ENCODE measurements at places on chromosomes 1 and 21. TPM values are rescaled to one million over a fixed set of nuclear protein-coding genes. Genes with fewer than 3 reads are reported as not detected.
A peak's percentile ranks its signal among the peaks of the same experiment; 100 is the strongest.

DNA sequence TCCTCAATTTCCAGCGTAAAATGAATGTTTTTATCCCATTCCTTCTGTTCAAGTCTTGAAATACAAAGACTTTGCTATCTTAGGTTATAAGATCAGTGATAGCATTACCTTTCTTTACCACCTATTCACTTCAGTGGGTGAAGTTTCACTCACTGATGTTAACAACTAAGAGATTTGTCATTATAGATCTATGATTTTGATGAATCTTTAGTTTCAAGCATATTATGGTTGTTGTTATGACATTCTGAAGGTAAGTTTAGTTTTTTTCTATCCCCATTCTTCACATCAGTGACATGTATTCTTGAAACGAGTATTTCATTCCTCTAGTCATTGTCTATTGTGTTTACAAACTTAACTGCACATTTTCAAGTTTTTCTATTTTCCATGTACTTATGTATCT, 182.5 kb downstream of the ATP6V1G3 start:
- ATAC-seq = no peak

DNA sequence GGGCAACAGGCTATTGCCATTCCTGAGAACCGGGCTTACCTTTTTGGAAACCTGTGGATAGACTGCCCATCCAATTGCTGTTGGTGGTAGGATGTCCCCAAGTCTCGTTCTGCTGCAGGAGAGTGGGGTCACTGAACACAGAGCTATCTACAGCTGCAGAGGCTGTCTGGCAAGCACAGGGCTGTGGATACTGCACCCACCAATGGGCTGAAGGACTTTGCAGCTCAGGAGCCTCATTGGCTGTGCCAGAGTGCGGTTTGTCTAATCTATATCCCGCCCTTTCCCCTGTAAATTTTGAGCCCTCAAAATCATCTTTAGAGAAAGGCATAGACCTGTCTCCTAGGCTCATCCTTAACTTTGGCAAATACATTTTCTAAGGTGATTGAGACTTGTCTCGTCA, 15.3 kb downstream of the RNF187 start:
- no peak for ATAC-seq

DNA sequence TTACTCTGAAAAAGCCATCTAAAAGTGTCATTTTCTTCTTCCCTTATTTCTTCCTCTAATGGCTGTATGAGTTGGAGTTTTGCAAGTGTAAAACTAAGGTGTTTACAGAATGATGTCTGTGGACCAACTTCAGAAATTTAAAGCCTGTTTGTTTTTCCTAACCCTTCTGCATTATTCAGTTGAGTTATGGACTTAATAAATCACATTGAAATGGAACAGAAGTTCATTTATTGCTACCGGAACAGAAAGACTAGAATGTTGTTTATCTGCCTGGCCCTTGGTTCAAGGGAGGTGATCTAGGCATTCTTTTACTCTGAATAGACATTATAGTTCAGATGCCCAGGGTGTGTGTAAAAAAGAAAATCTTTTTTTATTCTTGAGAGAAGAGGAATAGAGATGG, 24.8 kb downstream of the SYT14 start:
- ATAC-seq = no peak

GRCh38 chr1:185559684-185560331, 174.4 kb upstream of the HMCN1 start:
- no peak for ATAC-seq

GRCh38 chr1:44219301-44219626, 6.0 kb downstream of the DMAP1 start:
- no peak for ATAC-seq

DNA sequence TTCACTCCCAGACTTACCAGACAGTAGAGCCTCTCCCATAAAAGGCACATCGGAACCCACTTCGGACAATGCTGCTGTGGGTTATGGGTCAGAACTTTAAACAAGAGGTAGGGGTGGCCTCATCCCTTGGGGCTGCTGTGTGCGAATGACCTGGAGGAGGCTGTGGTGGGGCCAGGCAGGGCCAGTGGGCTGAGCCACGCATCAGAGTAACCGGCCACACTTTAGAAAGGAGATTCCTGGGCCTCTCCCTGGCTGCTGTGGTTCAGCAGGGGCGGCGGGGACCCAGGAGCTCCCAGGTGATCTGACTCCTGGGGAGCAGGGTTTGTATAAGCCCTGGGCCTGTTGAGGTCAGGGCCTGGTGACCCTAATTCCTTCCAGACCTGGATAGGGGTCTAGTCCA, 110.2 kb upstream of the C1orf174 start:
- ATAC-seq = no peak

DNA sequence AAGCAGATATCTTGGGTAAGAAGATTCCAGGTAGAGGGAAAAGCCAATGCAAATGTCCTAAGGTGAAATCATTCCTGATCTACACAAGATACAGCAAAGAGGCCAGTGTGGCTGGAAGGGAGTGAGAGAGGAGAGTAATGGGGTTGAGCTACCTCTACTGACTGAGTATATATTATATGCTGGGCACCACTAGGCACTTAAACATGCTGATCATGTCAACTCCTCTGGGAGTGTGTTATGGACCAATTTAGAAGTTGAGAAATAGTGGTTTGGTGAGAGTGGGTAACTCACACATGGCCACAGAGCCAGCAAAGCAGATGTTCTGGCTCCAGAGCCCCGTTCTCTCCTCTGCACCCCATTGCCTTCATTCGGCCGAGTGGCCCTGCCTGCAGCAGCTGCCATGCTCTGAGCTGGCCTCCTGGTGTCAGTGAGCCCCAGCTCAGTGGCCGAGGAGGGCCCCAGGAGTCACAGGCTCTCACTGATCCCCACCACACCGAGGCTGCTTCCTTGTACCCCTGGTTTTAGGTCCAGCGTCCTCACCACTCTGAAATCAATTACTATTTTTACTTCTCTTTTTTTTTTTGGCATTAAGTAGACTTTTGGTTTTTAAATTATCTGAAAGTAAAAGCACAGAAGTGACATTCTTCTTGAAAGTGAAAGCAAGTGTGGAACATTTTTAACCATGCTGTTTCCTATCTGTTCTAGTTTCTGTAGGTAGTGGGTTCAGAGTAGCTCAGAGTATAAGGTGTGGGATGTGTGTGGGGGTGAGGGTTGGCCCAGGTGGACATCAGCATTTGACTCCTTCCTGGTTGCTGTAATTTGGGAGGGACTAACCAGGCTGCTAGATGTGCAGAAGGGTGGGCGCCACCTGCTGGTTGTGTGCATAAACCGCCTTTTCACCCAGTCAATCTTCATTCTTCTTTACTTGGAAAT, 45.8 kb upstream of the CRNN start:
- ATAC-seq = no peak

DNA sequence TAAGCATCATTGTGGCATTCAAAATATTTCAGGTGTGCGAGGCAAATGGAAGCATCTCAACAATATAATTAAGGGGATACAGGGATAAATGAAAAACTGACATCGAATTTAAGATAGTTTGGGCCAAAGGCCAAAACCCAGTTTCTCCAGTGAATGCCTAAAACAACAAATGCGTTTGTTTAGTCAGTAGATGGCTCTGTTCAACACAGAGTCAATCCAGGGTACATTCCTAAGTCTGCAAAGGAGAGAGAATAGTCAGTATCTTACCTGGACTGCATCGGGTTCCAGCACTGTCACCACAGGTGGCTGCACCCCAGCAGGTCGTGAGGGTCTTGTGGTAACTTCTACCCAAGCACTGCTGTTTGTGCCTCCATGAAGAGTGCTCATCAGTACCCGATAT, 321.1 kb downstream of the KCTD3 start:
- ATAC-seq = no peak

DNA sequence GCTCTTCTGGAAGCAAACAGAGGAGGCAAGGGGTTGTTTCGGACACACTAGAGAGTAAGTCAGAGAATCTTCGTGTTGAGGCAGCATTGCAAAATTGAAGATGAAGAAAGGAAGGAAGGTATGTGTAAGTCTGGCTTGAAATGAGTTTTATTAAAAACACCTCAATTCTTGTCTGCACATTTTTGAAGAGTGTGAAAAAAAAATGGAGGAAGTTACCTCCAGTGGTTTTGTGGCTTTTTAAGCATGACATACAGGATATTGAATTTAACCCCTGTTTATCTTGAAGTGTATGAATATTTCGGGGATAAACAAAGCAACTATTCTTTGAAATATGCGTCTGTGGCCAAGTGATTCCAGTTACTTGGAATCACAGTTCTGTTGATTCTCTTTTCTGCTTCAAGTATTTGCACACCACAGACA, 203.2 kb upstream of the SGIP1 start:
- ATAC-seq = no peak

DNA sequence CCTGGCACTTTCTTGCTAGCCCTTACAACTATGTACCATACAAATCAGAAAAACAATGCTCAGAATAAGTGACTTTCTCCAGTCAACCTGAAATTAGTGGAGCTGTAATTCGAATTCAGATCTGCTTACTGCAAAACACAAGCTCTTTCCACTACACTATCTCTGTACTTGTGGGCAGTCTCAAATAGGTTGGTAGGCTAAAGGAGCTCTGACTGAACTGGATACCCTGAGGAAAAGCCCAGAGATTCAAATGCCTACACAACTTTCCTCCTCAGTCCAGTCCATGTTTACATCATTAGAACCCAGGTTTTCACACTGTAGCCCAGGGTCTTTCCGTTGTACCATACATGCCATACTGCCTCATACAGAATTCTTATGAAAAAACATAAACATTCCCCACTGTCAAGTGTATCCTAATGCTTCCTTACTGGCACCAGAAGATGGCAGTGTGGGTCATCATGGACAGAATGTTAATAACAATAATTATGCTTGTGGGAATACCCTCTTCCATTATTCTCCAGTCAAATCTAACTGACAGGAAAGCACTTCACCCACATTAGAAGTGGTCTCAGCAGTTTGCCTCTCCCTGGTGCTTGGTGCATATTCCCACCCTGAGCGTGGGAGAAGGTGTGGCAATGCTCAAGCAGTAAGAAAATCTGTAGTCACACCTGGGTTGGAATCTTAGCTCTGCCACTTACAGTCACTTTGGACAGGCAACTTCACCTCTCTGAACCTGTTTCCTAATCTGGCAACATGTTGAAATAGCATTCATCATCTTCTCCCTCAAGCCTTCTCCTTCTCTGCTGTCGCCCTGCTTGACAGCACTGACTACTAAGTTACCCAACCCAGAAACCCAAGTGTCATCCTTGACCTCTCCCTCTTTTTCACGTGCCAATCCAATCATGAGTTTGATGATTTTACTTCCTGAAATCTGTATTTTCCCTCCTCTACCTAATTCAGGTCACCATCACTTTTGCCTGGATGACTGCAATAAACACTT, 14.4 kb upstream of the ZFYVE9 start:
- ATAC-seq = peak; percentile 91

DNA sequence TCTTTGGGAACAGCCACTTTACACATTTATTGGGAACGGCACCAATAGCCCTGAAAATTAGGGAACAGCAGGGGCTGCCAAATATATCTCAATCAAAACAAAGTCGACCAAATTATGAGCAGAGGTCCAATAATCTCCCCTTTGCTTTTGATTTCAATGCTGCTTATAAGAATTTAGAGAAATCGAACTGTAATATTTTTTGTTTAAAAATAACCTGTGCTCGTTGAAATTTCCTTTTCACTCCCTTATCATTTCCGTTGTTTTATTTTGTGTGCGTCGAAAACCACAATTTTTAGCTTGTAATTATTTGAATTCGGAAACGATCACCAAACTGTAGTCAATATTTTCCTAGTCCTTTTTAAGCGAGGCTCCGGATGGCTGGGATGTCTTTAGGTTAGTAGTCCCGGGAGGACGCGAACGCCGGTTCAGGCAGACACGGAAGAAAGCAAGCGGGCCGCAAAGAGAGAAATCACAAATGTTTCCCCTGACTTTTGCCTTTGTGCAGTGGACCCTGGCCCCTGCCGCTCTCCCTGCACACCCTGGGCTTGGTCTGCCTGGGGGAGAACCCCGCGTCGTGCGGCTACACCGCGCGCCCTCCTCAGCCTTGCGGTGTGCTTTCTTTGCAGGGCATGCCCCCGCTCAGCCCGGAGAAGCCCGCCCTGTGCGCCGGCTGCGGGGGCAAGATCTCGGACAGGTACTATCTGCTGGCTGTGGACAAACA, 2.3 kb downstream of the LHX9 start:
- ATAC-seq = no peak

GRCh38 chr1:245690946-245691541, 536.3 kb downstream of the KIF26B start:
- ATAC-seq = peak; percentile 53

- ATAC-seq = peak; percentile 25
Observed at GRCh38 chr1:205274041-205274691, 46.4 kb downstream of the TMCC2 start.

- ATAC-seq = no peak
Observed at GRCh38 chr1:232162001-232162400, 467.9 kb downstream of the SIPA1L2 start.

DNA sequence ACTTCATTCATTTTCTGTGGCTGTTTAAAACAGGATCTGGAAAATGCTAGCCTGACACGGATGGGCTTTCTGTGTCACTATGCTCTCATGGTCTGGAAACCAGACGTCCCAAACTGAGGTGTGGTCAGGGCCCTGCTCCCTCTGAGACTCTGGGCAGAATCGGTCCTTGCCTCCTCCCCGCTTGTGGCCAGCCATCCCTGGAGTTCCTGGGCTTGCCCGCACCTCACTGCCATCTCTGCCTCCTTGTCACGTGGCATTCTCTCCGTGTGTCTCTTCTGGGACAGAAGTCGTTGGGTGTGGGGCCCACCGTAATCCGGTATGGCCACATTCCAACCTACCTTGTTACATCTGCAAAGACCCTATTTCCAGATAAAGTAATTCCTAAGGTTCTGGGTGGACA, 10.1 kb upstream of the ACTRT2 start:
- no peak for ATAC-seq

DNA sequence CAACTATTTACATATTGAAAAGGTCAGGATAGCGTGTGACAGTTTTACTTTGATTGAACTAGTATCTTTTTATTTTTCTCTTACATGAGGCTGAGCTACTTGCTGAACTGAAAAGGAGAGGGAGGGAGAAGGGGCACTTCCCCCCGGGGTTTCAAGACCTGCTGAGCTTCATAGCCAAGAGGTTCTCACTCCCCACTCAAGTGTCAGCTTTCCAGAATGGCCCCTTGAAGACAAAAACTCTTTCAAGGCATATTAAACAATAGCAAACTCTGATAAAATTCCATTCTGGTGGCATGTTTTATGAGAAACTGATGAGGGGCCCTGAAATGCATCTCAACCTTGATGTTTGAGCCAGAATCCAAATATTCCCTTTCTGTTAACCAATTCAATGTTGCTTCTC, 143.0 kb downstream of the KAZN start:
- ATAC-seq = no peak

- ATAC-seq = no peak
Observed at GRCh38 chr1:9691691-9692090, 40.2 kb downstream of the PIK3CD start.

The RGS8 gene
- total RNA-seq = 12.1 TPM

The TSPAN1 gene
- total RNA-seq = 0.59 TPM

The RIT1 gene
- total RNA-seq = 22.1 TPM

The ILF2 gene
- total RNA-seq = 210 TPM

The ANKRD35 gene
- 0.42 TPM for total RNA-seq

The HDAC1 gene
- total RNA-seq = 91.8 TPM
